ENCODE measurements at places on chromosomes 3 and 15.

- no peak for DNase-seq
Observed at GRCh38 chr15:28107904-28108275, 8.8 kb upstream of the OCA2 start.

- no peak for DNase-seq
Observed at GRCh38 chr3:123113889-123114450, 47.1 kb downstream of the PDIA5 start.

DNA sequence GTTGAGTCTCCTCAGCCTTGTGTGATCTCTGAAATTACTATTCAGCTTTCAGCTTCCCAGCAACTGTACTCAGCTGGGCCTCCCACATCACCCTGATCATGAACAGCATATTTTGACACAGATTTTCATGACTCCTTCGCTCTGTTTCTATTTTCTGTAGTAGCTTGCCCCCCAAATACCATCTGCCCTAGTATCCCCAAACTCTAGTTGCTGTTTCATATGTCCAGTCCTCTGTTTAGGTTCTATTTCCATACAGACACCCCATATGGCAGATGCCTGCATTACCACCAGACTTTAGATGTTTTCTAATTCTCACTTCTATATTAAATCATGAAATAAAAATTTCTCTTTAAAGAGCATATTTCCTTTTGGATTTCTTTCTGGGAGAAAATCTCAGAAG, 217.2 kb upstream of the ARPP21 start:
- no peak for DNase-seq

GRCh38 chr15:86036243-86036642, 43.4 kb upstream of the AGBL1 start:
- DNase-seq, result no peak

DNA sequence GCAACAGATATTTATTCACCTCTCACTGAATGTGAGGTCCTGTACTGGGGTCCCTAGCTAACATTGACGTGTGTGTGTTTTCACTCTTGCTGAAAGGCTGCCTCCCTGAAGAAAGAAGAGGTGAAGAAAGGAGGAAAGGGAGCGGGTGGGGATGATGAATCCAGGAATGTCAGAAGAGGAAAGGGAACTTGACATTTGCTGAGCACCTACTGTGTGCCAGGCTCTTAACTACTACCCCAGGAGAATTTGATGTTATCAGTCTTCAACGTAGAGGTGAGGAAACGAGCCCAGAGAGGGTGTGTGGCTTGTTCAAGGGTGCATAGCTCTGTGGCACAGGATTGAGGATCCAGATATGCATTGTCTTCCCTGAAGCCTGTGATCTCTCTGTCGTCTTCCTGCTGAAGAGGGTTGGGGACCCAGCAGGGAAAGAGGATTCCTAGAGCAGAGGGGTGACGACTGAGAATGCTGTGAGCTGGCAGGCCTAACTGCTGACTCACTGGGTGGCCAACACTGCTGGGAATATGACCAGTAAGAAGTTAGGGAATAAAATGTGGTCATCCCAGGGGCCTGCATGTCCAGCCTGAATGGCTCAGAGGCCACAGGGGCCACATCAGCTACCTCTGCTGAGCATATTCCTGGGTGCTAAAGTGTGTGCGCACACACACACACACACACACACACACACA, 6.6 kb upstream of the ATP2B2 start:
- peak; percentile 51 for DNase-seq

GRCh38 chr3:435161-435560, 238.6 kb downstream of the CHL1 start:
- DNase-seq, result no peak

GRCh38 chr3:5192571-5193365, 5.3 kb downstream of the EDEM1 start:
- no peak for DNase-seq

DNA sequence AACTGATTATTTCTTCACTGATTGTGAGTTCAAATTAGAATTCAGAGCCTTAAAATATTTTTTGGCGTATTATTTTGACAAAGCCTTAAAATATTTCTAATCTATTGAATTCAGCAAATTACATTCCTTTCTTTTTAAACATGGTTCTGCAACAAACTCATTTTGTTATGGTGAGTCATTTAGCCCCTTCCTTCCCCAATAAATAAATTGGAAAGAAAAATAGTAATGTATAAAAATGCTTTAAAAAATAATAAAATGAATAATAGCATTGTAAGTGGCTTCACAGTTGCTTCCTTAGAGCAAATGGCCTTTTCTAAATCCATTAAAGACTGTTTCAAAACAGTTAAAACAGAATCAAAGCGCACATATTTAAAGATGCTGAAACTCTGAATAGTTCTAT, 12.1 kb downstream of the CSNK1G1 start:
- DNase-seq, result no peak

DNA sequence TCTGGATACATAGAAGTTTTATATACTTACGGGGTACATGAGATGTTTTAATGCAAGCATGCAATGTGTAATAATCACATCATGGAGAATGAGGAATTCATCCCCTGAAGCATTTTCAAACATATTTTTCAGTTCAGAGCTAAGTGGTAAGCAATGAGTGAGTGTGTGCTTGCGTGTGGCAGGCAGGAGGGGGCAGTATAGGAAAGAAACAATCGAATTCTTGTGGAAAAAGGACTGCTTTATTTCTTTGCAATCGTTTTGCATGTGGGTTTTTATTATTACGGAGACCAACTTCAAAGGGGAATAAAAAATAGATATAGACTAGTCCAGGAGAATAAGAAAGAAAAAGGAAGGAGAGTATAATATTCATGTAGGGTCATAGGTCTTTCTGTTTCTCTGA, 271.6 kb downstream of the CHL1 start:
- no peak for DNase-seq

DNA sequence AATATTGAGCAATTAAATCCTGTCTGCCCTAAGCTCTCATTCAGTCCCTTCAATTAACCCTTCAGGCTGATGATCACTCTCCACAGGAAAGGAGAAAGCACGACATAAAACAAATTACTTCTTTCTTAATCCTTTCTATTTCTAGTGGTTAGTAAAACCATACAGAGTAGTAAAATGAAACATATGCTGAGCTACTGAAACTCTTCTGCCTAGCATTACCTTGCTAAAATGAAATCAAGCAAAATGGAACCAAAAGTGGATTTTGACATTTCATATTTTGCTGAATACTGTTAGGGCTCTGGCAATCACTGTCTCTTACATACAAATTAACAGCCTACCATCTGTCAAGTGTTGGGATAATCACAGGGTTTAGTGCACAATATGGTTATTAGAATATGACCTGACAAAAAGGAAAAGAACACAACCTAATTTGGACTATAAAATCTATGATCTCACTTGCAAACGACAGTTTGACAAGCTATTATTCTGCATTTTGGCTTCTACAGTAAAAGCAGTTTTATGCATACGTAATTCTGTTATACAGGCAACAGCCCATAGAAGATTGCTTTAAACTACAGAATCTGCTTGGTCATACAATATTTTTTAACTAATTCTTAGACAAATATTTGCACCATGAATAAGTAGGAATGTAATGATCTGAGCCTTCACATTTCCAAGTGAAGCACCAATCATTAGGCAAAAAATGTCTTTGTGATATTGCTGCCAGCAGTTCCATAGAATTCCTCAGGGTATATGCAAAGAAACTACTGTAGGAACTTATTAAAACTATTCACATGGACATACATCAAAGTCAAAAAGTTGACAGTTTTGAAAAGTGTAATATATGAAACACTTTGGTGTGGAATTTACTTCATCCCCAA, 105.0 kb downstream of the FHIT start:
- DNase-seq, result peak; percentile 36

- no peak for DNase-seq
Observed at GRCh38 chr15:75358771-75359536, 9.5 kb downstream of the MAN2C1 start.

- peak; percentile 66 for DNase-seq
Observed at GRCh38 chr15:99486371-99487336, 79.1 kb upstream of the MEF2A start.

DNA sequence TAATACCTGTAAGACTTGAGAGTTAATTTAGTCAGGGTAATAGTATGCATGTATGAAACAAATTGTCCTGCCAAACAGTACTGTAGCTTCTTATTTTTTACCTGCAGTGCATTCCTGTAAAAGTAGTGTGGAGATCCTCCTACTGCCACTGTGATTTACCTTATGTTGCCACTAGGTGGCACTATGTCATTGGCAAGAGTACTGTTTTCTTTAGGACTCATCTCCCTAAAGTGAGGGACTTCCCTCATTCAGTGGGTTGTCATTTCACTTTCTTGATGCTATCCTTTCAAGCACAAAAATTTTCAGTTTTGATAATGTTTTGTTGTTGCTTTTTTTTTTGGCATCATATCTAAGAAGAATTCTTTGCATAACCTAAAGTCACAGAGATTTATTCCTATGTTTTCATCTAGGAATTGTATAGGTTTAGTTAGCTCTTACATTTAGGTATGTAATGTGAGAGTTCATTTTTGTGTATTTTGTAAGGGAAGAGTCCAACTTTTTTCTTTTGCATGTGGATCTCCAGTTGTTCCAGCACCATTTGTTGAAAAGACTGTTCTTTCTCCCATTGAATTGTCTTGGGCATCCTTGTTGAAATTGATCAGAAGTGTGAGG, 105.7 kb downstream of the AKAP13 start:
- DNase-seq, result peak; percentile 69

GRCh38 chr15:45114076-45114750, at the start of the genes DUOX2 and DUOXA2:
Gene DUOX2 (minus strand): TSS chr15:45114172. CDS start chr15:45113411, 761 bp downstream.
Gene DUOXA2 (plus strand): TSS chr15:45114326. CDS start chr15:45114606, 280 bp downstream.
- DNase-seq, result no peak

GRCh38 chr3:66138336-66139313, 82.2 kb upstream of the SLC25A26 start:
- peak; percentile 71 for DNase-seq

GRCh38 chr3:50358355-50358910, 888 bp downstream of the TMEM115 start:
- DNase-seq, result no peak

DNA sequence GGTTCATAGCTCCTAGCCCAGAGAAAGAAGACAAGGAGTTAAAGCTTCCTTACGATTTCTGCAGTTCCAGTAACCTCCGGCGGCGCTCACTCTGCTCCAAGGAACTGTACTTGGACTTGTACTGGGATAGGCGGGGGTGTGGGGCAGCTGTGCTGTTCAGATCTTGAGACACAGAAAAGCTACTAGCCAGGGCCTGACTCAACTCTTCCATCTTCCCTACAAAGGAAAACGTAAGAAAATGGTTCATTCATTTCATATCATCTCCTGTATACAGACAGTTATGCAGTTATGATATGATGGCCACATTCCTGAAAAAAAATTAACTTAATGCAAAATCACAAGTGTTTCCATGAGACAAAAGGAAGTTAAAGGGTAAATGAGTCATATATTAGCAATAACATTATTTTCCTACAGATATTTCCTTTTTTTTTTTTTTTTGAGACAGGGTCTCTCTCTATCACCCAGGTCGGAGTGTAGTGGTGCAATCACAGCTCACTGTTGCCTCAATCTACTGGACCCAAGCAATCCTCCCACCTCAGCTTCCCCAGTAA, 4.6 kb downstream of the SNUPN start:
- DNase-seq, result peak; percentile 93

DNA sequence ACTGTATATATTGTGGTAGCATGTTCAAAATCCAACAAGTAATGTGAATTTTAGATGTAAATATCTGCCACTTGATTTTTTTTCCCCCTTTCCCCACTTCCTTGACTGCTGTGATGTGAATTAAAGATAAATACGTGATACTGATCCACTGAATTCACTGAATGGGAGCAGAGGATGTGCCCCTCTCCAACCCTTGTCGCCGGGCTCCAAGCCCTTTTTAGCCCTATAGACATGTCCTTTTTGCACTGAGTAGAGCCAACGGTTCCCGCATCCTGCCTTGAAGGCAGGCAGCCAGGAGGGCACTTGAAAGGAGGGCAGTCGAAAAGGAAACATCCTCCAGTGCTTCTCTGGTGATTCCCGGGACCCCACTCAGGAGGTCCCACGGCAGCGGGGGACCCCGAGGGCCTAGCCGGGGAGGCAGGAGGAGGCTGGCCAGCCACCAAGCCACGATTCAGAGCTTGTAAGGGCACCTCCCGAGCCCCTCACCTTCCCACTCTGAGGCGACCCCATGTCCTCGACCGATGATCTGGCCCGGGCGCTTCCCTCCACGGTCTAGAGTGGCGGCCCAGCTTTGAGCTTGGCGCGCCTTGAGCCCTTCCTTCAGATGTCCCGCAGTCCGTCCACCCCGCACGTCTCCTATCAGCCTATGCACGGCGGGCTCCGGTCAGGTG, 901 bp upstream of the MANF start:
- no peak for DNase-seq

DNA sequence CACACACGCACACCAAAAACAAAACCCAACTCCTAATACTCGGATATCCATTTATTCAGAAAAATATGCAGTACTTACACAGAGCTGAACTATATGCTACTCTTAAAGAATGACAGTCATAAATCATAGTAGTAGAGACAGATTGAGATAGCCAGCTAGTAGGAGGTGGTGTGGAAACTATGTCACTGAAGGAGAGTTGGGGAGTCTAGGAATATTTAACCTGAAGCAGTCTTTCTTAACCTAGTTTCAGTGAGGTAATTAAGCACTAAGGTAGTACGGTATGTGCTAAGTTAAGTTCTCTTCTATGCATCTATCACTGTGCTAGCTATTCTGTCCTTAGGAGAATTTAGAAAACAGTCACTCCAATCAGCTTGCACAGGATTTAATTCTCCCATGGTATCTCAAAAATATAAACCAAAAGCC, 54.2 kb downstream of the ANKRD28 start:
- DNase-seq, result no peak

GRCh38 chr3:127366383-127366782, 78.5 kb upstream of the PRR20G start:
- no peak for DNase-seq

- DNase-seq, result peak; percentile 78
Observed at GRCh38 chr3:40580494-40581091, 55.8 kb downstream of the ZNF621 start.

- no peak for DNase-seq
Observed at GRCh38 chr3:79038057-79038456, 729.7 kb downstream of the ROBO1 start.

DNA sequence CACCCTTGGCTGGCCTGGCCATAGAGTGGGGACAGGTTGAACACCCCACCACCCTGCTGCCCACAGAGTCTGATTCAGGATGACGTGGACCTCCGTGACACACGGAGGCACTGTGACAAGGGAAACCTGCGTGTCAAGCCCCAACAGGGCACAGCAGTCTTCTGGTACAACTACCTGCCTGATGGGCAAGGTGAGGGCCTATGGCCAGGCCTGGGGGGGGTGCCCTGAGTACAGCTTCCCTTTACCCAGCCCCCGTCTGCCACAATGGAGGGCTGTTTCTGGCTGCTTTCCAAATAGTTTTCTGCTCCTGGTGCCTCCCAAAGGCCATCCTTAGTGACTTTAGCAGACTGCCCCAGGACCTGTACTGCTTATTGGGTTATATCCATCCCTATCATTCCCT, 1.2 kb upstream of the WDR6 start:
- no peak for DNase-seq

Data from fibroblast of upper back skin (primary cell).